ENCODE measurements at places on chromosomes 4 and X. TPM values are rescaled to one million over a fixed set of nuclear protein-coding genes. Genes with fewer than 3 reads are reported as not detected.

Gene EGF
- not detected for total RNA-seq

Gene CT83
- not detected for total RNA-seq

Gene TRO
- total RNA-seq: 7.7 TPM

Gene TSPAN7
- total RNA-seq: 0.49 TPM

Gene RAPGEF2
- total RNA-seq: 24.4 TPM

Gene MAGEA6
- not detected for total RNA-seq
